ENCODE measurements at places on chromosomes 6 and 20.

- DNase-seq, result no peak
Measured at GRCh38 chr6:128724738-128725137, 158.2 kb upstream of the LAMA2 start.

DNA sequence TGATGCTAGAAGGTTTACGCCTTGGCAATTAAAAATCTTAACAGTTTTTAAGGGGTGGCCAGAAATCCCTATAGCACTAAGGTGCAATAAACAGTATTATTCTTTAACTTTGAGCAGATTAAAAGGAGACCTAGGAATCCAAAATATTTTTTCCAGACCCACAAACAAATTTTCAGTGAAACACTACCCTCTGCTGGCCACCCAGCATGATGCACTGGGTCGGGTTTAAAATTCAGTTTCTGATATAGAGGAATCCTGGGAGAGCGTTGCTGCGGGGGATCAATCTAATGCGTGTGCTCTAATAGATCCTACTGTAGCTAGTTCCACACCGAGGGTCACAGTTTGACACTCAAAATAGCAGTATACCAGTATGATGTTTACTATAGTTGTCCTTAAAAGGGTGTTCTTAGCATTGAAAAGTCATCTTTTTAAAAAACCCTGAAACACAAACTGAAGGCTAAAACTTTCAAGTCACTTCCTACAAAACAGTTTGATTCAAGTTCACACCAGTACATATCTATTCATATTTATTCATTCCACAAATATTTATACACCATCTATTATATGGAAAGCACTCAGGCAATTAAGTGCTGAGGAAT lies 10.2 kb downstream of the UBE3D start:
- no peak for DNase-seq

DNA sequence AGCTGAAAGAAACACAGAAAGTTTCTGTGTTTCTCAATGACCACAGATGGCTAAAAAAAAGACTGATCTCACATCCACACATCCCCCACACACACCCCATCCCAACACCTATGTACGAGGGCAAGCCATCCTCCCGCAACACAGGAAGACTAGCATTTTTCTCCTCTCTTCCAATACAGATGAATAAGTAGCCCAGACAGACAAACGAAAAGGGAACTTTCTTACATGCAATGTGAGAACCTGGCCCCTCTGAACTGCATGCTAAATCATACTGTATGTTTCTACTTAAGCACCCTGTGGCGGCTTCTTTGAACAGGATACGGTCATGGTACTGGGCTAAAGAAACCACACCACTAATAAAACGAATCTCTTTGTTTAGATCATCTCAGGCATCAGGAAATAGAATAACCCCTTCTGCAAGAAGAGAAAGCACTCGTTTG lies 116.2 kb downstream of the GMDS start:
- DNase-seq, result no peak

DNA sequence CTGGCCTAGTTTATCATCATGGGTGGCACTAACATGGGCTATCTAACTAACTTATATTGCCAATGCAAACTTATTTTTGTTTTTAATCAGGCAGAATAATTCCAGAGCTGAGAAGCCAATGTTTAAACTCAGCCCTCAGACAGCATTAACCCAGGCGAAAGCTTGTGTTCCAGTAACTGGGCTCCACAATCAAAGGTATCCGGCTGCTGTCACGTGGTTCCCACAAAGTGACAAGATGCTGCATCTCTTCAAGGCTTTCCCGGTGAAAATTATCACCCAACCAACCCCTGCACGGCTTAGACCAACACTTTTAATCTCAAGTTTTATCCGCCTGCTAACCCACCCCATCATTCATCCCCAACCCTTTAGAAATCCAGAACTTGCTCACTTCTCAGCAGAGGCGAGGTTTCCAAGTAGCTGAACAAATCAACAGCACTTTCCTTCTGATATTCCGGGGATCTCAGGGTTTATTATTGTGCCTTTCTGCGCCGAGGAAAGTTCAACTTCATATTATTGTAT lies 885 bp downstream of the MTCL3 start:
- DNase-seq, result no peak

DNA sequence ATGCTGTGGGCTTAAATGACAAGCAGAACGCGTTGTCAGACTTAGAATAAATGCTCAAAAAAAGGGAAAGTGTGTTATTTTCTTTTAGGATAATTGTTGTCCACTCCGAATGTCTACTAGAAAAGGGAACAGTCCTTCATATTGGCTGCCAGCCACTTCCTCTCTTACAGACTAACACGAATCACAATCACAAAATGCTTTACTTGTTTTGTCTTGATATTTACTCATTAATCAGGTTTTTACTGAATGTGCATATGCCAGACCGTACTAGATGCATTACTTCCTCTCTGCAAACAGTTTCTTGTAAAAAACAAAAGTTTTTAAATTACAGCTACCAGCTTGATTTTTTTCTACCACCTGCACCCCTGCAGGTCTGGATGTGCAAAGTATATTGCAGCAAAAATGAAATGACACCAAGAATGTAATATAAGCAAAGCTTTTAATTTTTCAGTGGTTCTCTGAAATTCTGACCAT lies 821 bp downstream of the DHX35 start:
- no peak for DNase-seq

DNA sequence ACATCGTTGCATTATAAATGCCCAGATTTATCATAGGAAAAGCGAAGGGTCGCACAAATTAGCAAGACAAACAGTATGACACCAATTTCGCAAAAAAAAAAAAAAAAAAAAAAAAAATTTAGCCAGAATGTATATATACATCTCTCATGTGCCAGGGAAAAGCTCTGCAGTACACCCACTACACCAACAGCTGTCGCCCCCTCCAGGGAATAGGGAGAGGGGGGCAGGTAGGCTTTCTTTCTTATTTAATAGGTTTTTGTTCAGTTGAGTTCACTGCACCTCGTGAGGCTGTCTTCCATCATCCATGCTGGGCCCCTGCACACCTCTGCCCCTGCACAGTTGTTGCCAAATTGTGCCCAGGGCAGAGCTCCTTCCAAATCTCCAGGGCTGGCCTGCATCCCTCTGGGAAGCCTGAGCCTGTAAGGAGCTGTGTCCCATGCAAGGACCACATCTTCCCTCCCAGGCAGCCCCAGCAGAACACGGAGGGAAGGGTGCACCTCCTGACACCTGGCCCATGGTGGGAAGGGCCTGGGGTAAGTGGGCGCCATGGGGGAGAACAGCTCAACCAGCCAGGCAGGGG lies 85.4 kb downstream of the NINL start:
- DNase-seq, result no peak

GRCh38 chr6:28258877-28259777 lies at the start of gene NKAPL:
TSS of gene NKAPL (plus strand) at chr6:28259297. CDS start at chr6:28259372, 75 bp downstream.
- DNase-seq, result no peak

DNA sequence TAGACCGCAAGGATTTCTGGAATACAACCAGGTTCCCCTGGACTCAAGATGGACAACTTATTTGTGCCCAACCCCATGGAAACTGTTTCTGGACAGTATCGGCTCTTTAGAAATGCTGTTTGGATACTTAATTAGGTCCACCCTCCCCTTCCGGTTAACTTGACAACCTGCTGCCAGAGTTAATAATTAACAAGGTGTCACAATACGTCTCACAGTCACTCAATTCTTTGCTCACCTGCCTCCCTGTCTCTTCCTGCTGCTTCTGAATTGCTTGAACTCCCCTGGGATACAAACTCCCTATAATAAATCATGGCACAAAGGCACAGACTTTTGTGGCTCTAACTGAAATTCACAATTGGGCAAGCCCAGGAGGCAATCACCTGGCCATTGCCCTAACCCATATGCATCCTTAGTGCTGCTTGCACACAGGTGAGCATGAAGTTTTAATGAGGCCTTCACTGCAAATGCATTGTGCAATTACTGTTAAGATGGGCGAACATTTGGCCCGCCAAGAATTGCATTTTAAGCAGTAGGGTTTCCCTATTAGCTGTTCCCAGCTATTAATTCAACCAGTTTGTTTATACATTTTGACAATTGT lies 504.4 kb upstream of the NOX3 start:
- DNase-seq, result no peak

DNA sequence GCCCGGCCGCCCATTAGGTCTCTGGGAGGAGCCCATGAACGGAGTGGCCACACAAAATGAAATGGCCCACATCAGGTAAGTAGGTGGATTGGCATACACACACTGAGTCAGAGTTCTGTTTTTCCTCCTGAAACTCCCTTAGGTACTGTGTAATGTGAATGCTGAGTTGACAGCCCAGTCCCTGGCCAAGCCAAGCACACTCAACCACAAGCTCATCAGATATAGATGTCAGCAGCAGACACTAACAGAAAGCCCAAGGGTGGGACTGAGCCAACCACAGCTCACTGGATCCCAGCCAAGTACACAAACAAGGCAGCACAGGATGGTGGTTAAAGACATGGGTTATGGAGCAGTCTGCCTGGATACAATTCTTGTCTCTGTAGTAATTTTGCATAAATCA lies 403.4 kb downstream of the GJA1 start:
- no peak for DNase-seq

- no peak for DNase-seq
Measured at GRCh38 chr6:163387317-163387716, 27.2 kb upstream of the QKI start.

GRCh38 chr6:42979523-42980177 lies 669 bp upstream of the PEX6 start:
- no peak for DNase-seq

DNA sequence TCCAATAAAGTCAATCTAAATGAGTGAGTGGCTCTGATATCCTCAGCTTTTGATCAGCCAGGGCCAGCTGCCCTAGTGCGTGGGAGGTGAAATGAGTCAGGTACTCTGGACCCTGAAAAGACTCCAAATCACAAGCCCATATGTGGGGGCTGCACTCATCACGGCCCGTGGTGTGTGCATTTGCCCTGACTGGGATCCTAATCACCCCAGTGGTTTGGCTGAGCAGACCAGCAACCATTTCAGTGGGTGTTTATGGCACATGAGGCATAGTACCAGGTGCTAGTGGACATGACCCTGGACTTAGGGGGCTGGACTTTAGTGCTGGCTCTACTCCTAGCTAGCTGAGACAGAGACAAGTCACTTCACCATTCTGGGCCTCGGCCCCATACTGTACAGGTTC lies 39.4 kb downstream of the SCML4 start:
- no peak for DNase-seq

All from brain pericyte (primary cell).